NCI-H748 treated with DMSO at 0.1 percent for 48 hours (cell line): ENCODE measurements at places on chromosomes 4 and X.

DNA sequence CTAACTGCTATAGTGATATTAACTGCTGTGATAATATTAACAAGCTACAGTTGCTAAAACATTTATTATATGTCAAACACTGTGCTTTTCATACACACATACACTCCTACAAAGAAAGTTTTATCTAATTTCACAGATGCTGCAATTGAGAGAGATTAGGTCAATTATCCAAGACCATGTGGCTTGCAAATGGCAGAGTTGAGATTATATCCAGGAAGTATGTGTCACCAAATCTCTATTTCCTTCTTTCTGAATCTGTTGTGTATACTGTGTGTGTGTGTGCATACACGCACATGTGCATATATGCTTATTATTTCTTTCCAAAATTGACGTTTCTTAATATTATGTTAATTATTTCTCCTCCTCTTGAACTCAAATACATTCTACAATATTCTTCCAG lies 775.9 kb upstream of the FTHL17 start:
- no peak for DNase-seq

GRCh38 chrX:139077281-139078250 lies 366.0 kb upstream of the FGF13 start:
- no peak for DNase-seq

- no peak for DNase-seq
These were observed 7.2 kb upstream of the MRFAP1 start for GRCh38 chr4:6633091-6633906.

- DNase-seq: no peak
These were observed 42.9 kb upstream of the DDX60 start for GRCh38 chr4:168361365-168362024.

- DNase-seq: no peak
These were observed 72.6 kb upstream of the CD99 start for GRCh38 chrX:2618516-2618915.

- no peak for DNase-seq
These were observed 47.1 kb downstream of the ARHGEF6 start for GRCh38 chrX:136733613-136734012.

DNA sequence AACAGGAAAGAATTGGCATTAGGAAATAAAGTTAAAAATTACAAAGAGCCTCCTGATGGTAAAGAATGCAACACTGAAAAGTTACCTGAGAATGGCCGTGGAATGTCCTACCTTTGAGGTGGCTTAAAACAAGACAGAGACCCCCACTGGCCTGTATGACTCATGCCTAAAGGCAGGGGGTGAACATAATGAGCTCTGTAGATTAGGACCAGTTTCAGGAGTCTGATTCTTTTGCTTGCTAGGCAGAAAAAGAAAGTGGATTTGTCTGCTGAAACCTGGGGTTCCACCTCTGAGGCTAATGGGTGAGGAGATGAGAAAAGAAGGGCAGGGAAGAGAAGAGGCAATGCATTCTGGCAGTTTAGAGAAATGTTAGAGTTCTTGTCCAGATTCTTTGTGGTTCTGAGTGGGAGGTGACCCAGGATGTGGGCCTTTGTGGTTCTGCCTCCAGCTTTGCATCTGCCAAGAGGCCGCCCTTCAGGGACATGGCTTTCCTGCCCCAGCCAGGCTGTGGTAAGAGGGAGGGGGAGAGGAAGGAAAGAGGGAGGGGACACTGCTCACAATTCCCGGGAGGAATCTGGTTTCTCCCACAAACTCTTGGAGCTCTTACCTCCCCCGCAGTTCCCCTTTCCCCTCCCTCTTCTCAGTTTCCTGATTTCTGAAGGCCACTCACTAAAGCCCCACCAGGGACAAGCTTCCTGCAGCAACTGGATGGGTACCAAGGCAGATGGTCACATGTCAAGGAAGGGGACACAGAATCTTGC lies 109.6 kb downstream of the EFNB1 start:
- DNase-seq: no peak

DNA sequence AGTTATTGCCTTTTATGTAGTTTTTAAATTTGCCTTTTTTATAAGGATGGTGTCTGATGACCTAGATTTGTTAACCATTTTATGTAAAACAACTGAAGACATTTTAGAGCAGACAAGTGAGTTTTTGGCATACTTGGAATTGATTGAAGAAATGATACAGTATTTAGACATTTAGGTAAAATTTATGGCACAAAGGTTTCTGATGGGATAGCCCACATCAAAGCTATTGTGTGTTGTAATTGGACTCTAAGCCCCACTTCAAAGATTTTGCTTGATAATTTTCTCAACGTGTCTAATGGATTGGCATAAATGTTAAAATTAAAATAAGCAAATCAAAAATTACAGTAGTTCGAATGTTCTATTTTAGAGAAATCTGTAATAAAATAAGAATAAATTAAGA lies 17.6 kb downstream of the EPGN start:
- DNase-seq: no peak

DNA sequence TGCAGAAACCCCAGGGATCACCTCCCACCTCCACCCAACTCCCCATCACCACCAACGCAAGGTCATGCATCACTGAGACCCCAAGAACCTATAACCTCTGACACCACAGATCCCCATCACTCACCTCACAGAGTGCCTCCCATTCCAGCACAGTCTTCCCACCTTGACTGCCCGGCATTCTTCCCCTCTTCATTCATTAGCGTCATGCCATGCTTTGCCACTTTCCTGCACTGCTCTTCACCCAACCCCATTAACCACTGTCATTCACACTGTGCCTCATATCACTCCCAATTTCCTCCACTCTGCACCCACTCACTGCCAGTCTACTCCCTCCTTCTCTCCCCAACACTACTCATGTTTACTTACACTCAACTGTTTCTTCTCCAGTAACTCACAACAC lies 30.6 kb downstream of the ZNF182 start:
- DNase-seq: no peak

- DNase-seq: no peak
These were observed 1.6 kb upstream of the WWC2 start for GRCh38 chr4:183097231-183098018.

GRCh38 chr4:7032596-7032995 lies 10.6 kb upstream of the TADA2B start:
- DNase-seq: no peak

- DNase-seq: peak; percentile 42
These were observed 2399.8 kb upstream of the TENM3 start for GRCh38 chr4:179843370-179843769.

DNA sequence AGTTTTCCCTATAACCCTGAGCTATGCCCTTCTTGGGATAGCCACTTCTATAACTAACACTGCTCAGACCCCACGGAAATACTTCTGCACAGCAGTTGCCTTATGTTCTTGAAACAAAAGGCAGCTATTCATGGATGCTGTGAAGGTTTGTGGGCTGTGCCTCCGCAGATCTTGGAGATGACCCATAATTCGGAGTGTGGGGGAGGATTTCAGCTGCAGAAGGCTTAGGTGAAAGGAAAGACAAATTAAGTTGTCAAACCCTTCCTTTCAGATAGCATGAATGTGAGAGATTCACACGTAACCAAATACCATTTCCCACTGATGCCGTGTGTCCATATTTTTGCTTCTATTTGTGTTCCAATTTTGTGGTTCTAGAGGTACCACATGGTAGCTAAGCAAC lies 38.1 kb upstream of the NYX start:
- no peak for DNase-seq

- DNase-seq: no peak
These were observed 3.1 kb upstream of the GPR78 start for GRCh38 chr4:8577046-8577445.

GRCh38 chrX:105697984-105698781 lies 124.2 kb upstream of the NRK start:
- DNase-seq: no peak

DNA sequence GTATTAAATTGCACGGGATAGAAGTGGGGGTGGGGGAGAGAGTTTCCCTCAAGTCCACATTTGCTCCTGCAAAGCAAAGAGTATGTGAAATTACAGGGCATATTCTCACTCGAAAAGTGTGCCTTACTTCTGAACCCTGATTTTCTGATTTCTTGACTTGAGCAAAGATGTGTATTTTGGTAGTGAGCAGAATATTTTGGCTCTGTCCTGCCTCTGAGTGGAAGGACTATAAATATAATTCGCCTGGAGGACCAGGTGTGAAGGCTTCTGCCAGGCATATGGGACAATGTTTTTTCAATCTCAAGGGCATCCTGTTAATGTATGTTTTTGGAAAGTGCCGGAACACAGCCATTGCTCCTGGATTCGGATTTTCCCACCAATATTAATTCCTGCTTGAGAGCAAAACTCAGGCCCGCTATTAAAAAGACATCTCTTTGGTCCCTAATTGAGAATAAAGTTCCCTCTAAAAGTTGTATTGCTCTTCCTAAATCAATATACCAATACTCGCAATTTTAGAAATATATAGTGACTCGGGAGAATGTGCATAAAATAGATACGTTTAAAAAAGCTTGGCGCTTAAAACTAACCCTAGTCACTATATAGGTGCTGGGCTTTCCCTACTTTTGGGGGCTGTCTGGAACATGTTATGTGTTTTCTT lies 15.3 kb upstream of the PITX2 start:
- DNase-seq: no peak

GRCh38 chr4:2931512-2932301 lies 31.5 kb downstream of the NOP14 start:
- no peak for DNase-seq

DNA sequence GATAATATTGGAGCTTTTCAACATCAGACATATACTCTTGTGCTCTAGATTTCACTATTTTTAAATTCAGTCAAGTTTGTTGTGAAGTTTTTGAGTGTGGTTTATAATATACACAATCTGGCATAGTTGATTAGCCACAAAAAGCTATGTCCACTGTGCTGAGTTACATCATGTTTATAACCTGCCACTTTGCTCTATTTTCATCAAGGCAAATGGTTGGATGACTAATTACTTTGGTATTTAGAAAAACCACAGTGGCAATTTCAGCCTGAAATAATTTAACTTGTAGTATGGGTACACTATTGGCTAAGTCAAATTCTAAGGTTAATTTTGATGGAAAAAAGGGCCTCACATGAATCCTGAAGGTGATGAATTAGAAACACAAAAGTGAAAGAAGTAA lies 262.6 kb downstream of the C4orf33 start:
- DNase-seq: peak; percentile 4

DNA sequence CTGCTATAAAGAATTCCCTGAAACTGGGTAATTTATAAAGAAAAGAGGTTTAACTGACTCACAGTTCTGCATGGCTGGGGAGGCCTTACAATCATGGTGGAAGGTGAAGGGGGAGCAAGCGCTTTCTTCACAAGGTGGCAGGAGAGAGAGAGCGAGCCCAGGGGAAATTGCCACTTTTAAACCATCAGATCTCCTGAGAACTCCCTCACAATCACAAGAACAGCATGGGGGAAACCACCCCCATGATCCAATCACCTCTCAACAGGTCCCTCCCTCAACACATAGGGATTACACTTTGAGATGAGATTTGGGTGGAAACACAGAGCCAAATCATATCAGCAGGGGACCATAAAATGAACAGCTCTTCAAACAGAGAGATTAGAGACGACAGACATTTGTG lies 198.6 kb downstream of the MAGEB5 start:
- DNase-seq: peak; percentile 41

GRCh38 chr4:96531836-96532235 lies 691.9 kb downstream of the PDHA2 start:
- DNase-seq: no peak

GRCh38 chr4:74627504-74627903 lies 166.8 kb downstream of the BTC start:
- DNase-seq: no peak

DNA sequence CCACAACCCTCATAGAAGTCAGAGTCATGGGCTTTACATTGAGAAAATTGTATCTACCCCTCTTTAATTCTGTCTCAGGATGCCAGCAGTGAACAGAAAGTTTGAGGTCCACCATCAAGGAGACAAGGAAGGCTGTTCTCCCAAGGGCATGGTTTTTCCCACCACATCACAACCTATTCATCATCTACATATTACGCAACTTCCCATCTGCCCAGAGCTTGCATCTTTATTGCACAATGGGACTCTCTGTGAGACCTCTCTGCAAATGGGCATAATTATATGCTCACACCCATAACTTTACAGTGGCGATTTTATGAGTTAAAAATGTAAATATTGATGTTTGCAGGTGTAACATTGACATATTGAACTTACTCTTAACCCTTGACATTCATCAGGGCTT lies 38.9 kb downstream of the PAGE2 start:
- peak; percentile 16 for DNase-seq

GRCh38 chrX:120795301-120795700 lies 80.4 kb downstream of the CT47B1 start:
- DNase-seq: no peak

- DNase-seq: no peak
These were observed 21.2 kb upstream of the HGFAC start for GRCh38 chr4:3420606-3420955.
